ENCODE measurements at places on chromosomes 3 and 15. TPM values are rescaled to one million over a fixed set of nuclear protein-coding genes. Genes with fewer than 3 reads are reported as not detected.

DNA sequence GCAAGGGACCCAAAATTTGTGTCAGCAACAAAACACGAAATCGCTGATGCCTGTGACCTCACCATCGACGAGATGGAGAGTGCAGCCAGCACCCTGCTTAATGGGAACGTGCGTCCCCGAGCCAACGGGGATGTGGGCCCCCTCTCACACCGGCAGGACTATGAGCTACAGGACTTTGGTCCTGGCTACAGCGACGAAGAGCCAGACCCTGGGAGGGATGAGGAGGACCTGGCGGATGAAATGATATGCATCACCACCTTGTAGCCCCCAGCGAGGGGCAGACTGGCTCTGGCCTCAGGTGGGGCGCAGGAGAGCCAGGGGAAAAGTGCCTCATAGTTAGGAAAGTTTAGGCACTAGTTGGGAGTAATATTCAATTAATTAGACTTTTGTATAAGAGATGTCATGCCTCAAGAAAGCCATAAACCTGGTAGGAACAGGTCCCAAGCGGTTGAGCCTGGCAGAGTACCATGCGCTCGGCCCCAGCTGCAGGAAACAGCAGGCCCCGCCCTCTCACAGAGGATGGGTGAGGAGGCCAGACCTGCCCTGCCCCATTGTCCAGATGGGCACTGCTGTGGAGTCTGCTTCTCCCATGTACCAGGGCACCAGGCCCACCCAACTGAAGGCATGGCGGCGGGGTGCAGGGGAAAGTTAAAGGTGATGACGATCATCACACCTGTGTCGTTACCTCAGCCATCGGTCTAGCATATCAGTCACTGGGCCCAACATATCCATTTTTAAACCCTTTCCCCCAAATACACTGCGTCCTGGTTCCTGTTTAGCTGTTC is 34.9 kb downstream of the CHDH start:
- H3K4me3 ChIP-seq = no peak overlapping the region
- H3K4me1 ChIP-seq = peaks cover 5% of the 10 kb centered on the region
- no peaks in the 10 kb centered on the region for H3K36me3 ChIP-seq
- H3K27ac ChIP-seq = no peak overlapping the region
- no peaks in the 10 kb centered on the region for H3K27me3 ChIP-seq

DNA sequence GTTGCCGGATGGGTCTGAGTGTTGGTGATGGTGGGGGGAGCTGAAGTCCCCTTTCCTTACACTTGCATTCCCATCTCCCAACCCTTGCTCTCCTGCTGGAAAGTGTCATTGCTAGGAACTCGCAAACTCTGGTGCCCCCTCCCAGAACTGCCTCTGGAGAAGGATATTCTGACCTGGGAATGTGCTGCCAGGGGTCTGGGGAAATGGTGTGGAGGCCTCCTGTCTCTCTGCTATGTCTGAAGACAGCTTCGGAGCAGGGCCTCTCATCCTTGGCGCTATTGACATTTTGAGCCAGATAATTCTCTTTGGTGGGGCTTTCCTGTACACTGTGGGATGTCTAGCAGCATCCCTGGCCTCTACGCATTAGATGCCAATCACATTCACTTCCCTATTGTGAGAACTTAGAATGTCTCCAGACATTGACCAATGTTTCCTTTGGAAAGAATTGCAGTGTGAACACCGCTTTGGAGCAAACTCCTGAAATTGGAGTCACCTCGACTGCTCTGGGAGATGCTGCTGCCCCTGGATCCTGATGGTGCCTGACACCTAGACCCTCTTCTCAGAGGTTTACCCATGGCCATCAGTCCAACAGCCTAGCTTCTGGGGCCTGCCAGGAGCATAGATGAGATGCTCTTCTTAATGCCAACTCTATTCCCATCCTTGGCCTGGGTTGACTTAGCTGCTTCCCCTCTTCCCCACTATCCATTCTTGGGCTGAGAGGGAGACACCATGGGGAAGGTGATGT is 2.2 kb upstream of the KY start:
- DNase-seq = no peak
- no peaks in the 10 kb centered on the region for H3K27me3 ChIP-seq
- no peaks in the 10 kb centered on the region for H3K36me3 ChIP-seq

The ANKRD63 gene
- not detected for total RNA-seq

The CCDC13 gene
- 0.18 TPM for total RNA-seq

DNA sequence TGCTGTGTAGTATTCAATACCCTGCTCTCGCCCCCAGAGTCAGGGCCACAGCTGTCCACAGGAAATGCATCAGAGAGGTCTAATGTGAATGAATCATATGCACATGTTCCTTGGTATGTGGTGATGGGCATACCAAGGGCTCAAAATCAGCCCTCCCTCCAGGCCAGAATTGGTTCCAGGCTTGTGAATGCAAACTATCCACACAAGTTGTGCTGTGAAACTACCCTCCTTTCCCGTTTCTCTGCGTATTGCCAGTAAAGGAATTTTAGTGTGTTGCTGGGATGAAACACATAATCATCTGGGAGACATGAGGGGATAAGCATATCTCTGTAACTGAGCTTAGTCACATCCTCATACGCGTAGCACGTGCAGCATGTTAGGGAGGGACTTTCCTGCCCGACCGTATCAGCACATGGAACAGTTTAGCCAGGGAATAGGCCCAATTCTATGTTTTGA is 9.2 kb upstream of the MME start:
- no peaks in the 10 kb centered on the region for H3K4me1 ChIP-seq
- H3K27me3 ChIP-seq = no peaks in the 10 kb centered on the region
- H3K4me3 ChIP-seq = no peak overlapping the region
